ENCODE measurements at places on chromosomes 2 and 18.

DNA sequence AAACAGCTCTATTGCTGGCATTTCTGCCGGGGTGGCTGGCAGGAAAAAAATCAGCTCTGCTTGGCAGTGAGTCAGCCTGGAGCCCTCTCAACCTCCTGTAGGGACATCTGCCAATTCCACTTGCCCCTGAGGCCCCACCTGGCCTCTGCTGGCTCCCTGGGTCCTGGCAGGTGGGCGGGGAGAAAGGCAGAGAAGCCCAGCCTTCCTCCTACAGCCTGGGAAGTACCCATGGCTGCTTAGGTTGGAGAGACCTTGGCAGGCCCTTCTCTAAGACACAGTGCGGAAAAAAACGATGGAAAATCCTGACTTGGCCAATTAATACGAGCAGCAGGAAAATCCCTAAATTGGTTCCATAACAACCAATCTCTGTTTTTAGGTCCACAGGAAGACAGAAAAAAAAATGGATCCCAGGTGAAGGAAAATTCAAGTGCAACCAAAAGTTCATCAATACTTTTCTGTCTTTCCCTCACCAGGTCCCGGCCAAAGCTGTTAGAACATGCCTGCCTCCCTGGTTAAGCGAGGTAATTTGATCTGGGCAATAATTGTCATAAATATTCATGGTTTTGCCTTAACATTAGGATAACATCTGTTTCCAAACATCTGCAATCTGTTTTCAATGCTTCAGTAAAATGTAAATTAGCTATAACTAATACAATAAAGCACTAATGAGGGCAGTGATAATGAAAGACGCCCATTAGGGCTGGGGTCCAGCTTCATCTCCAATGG, 245.9 kb downstream of the TFCP2L1 start:
- DNase-seq = no peak

- no peak for DNase-seq
Observed at GRCh38 chr2:15425712-15426111, 135.4 kb downstream of the NBAS start.

DNA sequence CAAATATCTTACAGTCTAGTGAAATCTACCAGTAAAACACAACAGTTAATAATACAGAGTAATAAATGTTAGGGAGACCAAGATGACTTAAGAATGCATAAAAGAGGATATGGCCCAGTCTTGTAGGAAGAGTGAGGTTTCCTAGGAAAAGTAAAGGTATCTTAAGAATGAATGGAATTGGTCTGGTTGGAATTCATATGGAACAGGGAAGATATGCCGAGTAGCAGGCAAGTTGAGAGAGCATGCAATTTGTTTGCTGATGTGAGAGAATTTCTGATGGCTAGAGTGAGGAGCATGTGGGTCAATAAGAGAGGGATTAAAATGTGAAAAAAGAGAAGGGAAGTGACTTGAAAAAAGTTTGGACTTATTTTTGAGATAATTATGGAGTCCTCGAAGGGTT, 512.9 kb upstream of the ZEB2 start:
- no peak for DNase-seq

- no peak for DNase-seq
Observed at GRCh38 chr2:169579044-169579443, 5.1 kb upstream of the PPIG start.

- DNase-seq = no peak
Observed at GRCh38 chr18:54860941-54861340, 32.7 kb downstream of the RAB27B start.

DNA sequence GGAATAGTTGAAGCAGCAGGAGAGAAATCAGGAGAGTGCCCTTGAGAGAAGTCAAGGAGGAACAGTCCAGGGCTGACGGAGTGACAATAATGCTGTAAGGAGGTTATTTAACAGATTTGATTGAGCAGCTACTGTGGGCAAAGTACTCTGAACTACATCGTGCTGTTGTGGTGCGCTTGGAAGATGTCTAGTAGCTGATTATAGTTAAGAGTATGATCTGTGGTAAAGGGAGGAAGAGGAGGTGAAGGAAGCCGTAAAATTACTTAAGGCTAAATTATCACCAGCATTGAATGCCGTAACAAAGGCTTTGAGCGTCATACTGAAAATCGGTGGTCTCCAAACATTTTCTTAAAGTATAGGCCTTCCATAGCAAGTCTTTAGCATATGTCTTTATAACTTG, 4.5 kb downstream of the PCBP1 start:
- no peak for DNase-seq

GRCh38 chr18:63131106-63131958, 188.2 kb downstream of the BCL2 start:
- peak; percentile 47 for DNase-seq

GRCh38 chr2:165743442-165743841, 50.6 kb downstream of the GALNT3 start:
- DNase-seq = no peak

Measured in effector memory CD4-positive, alpha-beta T cell (primary cell).